Natural killer cell treated with Interleukin-12 subunit alpha and Interleukin-12 subunit beta and Interleukin-15 and Interleukin-18, amount 100 ng/mL, for 72 hours (primary cell): ENCODE measurements at places on chromosomes 2 and 18.

- no peak for DNase-seq
These were observed 478.5 kb downstream of the TRIB2 start for GRCh38 chr2:13195270-13195669.

DNA sequence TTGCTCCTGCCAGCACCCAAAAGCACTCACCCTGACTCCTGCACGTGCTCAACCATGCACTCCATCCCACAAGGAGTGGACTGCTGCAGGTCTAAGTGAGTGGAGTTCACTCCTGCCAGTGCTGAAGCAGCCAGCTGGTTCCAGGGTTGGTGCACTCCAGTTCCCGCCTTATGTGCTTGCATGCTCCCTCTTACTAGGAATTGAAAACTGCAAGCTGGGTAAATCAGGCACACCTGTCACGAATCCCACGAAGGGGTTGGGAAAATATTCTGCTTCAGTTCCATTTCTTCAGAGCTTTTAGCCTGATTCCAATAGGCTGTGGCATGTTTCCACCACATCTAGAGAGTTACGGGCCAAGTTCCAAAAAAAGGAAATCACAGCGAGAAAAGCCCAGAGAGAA, 1365.5 kb upstream of the CHAC2 start:
- no peak for DNase-seq

- no peak for DNase-seq
These were observed 177.4 kb downstream of the FIGN start for GRCh38 chr2:163558251-163559021.

- DNase-seq, result no peak
These were observed 104.4 kb downstream of the PLEKHA3 start for GRCh38 chr2:178584666-178585065.

DNA sequence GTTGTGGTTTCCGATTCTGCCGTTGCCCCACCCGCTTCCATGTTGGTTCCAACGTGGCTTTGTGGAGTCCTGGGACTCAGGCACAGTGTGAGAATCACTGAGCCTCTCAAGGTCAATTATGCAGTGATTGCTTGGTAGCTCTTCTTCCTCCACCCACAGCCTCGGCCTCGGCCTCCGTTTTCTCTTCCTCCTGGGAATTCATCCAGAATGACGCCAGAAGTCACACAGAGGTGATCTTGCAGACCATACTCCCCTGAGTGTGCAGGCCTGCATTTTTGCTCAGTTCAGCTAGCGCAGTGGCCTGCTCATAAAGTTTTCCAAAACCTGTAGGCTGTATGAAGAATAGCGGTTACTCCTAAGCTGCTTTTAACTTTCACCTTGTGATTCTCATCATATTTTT, 273.3 kb downstream of the GBX2 start:
- no peak for DNase-seq

- no peak for DNase-seq
These were observed 9.3 kb upstream of the EFEMP1 start for GRCh38 chr2:55932843-55933242.

GRCh38 chr2:231709981-231710798, 1.9 kb downstream of the PTMA start:
- peak; percentile 88 for DNase-seq

- no peak for DNase-seq
These were observed 277.3 kb downstream of the SS18 start for GRCh38 chr18:25813110-25813509.

DNA sequence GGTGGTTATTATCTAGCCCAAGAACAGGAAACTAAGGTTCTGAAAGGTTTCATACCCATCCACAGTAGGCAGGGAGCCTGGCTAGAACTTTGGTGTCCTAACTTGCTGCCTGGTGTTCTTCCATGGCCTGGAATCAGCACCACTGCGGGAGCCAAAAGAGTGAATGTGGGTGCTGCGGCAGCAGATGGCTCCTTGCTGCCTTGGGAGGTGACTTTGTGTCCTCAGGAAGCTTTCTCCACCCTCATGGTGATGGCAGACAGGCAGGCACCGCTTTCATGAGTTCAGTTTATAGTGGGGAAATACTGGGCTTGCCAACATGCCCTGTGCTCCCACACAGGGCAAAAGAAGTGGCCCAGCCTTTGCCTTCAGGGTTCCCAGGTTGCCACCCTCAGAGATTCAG, 385.2 kb downstream of the BCL11A start:
- no peak for DNase-seq

- DNase-seq, result no peak
These were observed 828 bp downstream of the CIB4 start for GRCh38 chr2:26640331-26640745.

GRCh38 chr2:63440612-63441011, 147.7 kb downstream of the WDPCP start:
- no peak for DNase-seq

GRCh38 chr2:36359067-36359466, 3.5 kb downstream of the CRIM1 start:
- no peak for DNase-seq

DNA sequence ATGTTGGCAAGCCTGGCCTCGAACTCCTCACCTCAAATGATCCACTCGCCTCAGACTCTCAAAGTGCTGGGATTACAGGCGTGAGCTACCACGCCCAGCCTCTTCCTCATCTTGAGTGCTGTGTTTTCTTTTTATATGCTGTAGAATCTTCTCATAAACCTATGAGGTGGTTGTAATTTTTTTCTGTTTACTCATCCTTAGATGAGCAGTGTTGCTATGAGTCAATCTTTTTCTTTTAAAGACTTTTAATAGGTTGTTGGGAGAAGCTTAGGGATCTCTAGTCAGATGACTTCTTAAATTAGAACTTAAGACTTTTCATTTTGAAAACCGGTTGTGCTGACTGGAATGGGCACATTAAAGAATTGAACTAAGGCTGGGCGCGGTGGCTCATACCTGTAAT, 8.7 kb upstream of the AAK1 start:
- DNase-seq, result no peak

GRCh38 chr2:141911485-141912066, 219.2 kb downstream of the LRP1B start:
- DNase-seq, result no peak

DNA sequence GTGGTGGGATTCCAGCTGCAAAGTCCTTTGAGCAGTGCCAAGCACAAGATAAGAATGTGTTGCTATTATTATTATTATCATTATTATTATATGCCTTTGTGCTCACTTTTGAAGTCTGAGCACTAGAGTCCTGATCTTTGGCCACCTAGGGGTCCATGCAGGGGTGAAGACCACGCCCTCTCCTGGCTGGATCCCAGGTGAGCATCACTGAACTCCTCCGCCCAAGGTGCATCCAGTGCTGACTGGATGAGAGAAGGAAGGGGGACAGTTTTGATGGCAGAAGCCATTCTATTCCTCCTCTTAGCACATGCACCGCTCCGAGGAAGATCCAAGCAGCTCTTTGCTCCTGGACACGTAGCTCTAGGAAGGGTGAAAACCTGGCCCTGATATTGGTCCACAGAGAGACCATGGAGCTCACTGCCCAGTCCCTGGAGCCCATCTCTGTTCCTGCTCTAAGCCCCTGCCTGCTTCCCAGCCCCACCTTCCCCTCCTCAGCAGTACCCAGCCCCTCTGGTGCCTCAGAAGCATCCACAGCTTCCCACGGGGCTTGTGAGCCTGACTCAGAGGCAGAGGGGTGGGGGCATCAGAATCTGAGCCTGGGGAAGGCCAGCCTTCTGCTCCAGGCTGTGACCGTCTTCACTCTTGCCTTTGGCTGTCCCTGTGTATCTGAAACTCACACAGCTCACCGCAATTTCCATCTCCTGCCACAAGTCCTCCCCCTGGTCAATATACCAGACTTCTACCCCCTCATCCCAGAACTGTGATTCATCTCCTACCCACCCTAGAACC, 45.4 kb downstream of the MCFD2 start:
- no peak for DNase-seq

GRCh38 chr2:12057436-12058166, 311.2 kb downstream of the LPIN1 start:
- DNase-seq, result peak; percentile 92

DNA sequence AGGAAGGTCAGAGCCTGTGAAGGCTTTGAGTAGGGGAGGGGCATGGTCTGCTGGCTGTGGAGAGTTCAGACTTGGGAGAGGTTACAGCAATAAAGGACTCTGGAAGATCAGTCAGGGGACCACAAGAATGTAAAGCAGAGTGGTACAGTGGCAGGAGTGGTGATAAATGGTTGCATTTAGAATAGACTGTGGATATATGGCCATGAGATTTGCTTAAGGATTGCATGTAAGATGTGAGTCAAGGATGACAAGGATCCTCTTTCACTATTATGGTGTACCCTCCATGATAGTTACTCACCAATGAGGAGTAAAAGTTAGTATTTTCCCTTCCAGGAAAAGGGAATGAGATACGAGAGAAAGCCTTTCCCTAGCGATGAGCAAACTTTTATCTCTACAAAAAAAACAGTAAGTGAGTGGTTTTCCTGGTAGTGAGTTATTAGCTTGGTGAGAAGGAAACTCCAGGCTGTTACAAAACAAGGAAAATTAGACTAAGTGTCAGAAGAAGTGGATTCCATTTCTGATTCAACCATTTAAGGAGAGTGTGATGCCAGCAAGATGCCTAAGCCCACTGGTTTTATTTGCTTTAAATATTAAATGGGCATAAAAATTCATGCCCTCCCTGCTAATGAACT, 818.0 kb upstream of the ACVR2A start:
- no peak for DNase-seq

DNA sequence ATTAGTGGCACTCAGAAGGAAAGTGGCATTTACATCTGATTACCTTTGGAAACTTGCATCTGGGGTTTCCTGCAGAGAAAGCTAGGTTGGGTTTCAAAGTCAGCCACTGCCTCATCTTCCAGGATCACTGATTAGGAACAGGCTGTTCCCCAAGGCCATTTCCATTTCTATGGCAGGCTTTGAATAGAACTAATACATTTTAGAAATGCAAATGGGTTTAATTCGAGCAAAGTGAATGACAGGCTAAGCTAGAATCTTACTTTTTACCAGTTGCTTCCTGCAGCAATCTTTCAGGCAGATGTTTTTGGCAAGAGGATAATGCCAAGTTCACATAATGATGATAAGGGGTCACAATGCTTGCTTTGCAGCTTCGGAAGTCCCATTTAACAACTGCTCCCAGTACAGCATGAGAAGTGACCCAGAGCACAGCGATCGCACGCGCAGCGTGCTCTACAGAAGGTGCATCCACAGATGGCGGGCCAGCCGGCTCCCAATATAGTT, 336.7 kb downstream of the LPIN1 start:
- no peak for DNase-seq

DNA sequence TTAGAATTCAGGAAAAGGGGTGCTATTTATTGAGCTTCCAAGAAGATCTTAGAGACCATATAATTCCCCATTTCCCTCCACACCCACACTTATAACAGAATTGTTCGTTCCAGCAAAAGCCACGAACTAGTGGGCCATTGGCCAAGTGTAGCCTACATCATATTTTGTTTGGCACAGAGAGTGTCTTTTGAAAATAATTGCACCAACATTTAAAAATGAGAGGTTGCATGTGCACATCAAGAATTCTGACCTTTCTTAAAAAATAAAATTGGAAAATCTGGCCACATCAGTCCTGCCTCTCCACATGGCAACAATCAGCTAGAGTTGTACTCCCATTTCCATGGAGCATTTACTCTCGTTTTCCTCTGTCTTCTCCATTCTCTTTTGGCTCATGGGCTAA, 655.5 kb upstream of the FANCL start:
- no peak for DNase-seq

GRCh38 chr2:43458014-43458628, 137.7 kb downstream of the THADA start:
- no peak for DNase-seq

GRCh38 chr2:52414561-52415295, 1352.9 kb upstream of the CHAC2 start:
- no peak for DNase-seq

DNA sequence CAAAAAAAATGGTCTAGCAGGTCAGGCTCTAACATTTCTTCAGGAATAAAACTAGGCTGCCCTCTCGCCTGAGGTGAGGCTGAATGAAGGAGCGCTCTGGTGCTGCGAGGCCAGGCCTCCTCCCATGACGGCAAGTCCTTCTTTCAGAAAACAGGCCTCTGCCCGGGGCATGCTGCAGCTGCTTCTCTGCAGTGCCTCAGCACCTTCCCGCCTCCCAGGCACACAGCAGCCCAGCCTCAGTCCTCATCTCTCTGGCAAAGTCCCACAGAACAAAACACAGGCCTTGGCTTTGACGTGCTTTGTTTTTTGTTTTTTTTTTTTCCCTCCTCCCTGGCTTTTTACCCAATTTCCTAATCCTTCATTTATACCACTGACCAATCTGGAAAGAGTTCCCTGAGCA, 74.8 kb downstream of the BCL11A start:
- DNase-seq, result no peak

DNA sequence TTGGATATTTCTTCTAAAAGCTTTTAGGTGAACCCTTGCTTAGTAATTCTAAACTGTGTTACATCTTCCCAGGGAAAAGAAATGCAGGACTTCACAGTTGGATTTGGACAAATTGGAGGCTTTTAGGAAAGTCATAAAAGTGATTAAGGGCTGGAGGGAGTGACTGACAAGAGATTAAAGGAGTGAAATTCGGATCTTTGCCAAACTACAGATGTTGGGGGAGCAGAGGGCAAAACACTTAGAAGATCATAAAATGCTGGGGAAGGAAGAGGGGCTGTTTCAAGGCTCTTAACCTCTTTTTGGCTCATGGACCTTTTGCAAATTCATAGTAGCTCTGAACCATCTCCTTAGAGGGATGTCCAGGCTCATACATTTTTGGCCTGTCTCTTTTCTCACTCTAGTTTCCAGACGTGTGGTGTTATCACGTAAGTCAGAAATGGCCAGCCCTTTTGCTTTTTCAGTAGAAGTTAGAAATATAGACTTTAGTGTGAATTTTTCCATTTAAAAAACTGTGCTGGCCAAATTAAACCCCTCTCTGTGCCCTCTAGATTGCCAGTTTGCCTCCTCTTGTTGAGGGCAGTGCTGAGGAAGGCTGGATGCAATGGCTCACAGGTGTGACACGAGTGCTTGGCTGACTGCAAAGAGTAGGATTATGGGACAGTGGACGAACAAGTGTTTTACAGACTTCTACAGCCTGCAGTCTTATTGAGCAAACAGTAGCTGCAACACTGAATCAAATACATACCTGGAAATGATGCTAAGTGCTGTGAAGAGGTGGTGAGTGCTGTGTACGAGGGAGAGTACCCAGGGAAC, 109.9 kb downstream of the LYPD6B start:
- DNase-seq, result no peak

- peak; percentile 62 for DNase-seq
These were observed 67.7 kb downstream of the REL start for GRCh38 chr2:60948926-60949579.

GRCh38 chr18:76364282-76365259, 130.5 kb downstream of the ZNF516 start:
- no peak for DNase-seq

GRCh38 chr2:62362561-62362960, 143.4 kb downstream of the TMEM17 start:
- no peak for DNase-seq

GRCh38 chr2:157761520-157761919, 114.6 kb downstream of the ACVR1 start:
- DNase-seq, result no peak
